NCI-H1105 (cell line): ENCODE measurements at places on chromosomes 4 and X.

DNA sequence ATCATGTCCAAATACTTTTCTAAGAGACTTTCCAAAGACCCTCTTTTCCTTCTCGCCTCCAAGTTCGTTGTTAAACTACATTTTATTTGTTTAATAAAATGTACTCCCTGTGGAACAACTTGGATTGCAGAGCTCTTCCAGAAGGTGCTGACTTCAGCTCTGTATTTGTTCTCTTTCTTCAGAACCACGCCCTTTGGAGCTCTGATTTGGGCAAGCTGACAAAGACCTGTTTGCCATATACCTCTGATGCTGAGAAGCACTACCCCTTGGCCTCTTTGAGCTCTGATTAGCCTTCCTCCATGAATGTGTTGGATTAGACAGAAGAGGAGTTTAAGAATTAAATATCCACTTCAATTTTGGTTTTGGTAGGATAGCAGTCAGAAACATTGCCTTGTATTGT is 815.1 kb upstream of the POU3F4 start:
- DNase-seq: no peak

DNA sequence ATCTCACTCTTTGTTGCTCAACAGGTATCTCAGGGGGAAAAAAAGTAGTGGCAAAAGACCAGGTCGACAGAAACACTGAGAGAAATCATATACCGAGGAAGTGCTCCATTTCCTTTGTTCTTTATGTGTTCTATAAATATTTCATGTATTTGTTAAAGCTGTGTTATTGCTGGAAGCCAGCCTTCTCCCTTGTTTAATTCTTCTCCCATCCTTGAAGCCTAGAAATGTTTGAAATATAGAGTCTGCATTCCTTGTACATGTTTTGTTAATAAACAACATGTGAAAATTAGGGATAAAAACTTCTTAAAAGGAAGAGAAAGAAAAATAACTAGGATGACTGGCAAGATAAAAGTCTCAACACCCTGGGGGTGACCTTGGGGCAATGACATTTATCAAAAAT is 186.2 kb downstream of the ANKRD50 start:
- DNase-seq: no peak

DNA sequence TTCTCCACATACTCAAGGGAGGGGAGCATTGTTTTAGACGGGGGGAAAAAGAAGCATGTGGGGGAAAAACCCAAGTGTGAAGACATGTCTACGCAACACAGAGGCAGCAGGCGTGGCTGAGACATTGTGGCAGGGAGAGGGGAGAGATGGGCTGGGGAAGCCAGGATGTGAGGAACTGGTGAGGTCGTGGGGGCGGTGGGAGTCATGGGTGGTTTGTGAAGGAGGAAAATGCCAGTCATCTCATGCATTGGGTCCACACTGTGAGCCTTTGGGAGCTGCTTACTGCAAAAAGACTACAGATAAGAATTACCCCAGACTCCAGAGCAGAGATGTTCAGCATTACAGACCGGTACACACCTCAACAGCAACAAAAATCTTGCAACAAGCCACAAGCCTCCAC is 2.1 kb downstream of the JAKMIP1 start:
- DNase-seq: no peak

DNA sequence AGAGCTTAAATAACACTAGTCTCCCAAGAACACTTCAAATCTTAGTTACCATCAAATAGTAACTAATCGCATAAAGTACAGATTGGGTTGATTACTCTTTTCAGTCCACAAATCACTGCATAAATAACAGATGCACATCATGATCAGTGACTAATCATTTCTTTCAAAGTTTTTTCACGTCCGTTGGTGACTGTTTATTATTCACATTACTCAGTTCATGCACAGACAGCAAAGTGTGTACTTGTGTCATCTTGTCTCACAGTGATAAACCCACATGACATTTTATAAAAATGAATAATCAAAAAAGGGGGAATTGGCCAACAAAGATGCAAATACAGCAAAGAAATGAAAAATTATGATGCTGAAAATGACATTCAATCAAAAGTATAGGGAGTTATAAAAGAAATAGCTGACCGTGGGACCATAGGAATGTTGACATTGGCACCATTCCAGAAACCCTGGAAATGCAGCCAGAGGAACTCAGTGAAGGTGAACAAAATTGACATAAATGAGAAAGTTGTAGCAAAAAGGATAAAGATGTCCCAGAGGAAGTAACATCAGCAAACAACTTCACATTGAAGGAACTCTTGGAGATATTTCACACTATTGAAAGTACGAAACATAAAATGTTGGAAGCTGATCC is 161.5 kb downstream of the SOX3 start:
- no peak for DNase-seq

DNA sequence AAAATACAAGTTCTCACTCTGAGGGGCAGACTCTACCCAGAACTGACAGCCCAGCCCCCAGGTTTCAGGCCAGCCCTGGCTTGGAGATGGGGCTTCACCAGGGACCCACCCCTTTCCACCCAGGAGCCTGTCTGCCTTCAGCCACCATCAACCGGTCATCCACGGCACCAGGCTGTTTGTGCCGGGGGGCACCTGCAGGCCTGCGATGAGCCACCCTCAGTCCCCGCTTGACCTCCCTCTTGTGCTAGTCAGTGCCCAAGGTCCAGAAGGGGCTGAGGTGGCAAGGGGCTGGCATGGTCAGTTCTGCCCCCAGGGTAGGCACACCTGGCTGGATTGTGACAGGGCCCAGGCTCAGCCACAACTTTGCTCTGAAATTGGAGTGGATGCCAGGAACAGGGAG is 82.1 kb downstream of the ADRA2C start:
- no peak for DNase-seq

GRCh38 chrX:26581091-26581490 is 365.1 kb downstream of the MAGEB5 start:
- no peak for DNase-seq
